ENCODE measurements at places on chromosomes 3 and 15.
A peak's percentile ranks its signal among the peaks of the same experiment; 100 is the strongest.

DNA sequence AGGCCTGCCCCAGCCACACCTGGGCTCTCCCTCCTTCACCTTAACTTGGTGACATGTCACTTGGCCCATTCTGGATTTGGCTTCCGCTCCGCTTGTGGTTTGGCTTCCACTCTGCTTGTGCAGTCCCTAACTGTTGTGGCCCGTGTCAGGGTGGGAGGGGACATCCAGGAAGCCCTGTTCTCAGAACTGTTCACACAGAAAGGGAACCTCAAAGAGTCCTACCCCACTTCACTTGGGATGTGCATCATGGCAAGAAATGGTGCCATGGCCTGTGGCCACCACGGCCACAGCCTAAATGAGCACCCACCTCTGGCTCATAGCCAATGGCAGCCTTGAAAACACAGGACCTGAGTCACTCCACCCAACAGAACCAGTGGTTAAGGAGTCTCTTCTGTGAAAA, 63.4 kb downstream of the CYP19A1 start:
- peak; percentile 62 for DNase-seq

GRCh38 chr15:82051664-82052063, 5.8 kb upstream of the MEX3B start:
- DNase-seq, result no peak

DNA sequence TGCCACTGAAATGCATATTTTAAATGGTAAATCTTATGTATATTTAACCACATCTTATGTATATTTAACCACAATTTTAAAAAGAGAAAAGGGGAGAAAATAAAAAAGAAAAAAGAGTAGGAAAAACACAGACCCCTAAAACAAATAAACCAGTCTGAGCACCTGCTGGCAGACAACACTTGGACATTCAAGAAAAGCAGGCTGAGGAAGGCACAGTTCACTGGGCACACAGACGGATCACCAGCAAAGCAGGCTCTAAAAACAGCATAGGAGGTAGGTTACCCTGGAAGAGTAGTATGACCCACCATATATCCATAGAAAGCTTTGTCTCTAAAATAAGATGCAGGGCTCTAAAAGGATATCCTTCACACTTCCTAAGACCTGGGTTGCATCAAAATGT, 27.0 kb downstream of the AAGAB start:
- DNase-seq, result no peak

GRCh38 chr3:40580494-40581091, 55.8 kb downstream of the ZNF621 start:
- DNase-seq, result peak; percentile 60

DNA sequence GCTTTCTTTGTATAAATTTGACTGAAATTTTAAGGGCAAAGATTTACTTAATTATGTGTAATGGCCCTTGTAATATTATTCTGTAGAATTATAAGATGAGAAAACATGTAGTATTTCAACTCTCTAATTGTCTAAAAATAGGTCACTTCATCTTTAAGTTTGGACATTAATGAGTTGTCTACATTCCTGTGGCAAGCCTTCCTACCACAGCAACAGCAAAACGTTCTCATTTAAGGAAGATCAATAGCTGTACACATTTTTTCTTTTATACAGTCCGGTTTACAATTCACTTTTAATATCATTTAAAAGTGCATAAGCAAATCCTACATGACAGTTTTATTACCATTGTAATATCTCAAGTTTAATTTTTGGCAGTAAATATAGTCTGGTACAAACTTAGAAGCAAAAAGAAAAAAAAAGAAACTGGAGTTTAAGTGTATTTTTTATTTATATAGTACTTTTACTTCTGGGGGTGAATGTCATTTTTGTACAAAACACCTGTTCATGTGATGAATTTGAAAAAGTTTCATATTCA, 501.8 kb downstream of the ZPLD1 start:
- no peak for DNase-seq

DNA sequence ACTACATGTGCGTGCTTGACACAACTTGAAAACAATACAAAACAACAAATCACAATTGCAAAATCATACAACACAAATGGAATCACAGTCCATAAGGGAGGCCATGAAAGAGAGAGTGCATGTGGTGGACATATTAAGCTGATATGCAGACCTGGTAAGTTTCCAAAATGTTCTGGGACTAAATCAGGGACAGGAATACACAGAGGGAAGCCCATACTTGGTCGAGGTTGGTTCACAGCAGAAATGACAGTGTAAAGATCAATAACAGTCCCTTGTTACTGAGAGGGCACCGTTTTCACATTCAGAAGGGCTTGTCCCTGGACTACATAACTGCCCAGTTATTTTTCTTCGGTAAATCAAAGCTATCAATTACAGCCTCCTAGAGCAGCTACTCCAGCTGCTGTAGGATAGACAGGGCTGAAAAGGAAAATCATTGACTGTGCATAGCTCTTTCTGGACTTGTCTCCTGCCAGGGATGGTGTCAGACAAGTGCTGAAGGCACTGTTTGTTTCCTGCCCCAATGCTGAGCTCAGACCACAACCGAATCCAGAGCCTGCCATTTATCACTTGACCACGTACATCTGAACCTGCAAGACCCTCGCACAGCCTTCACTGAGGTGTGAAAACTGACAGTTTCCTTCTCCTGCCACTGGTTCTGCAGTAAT, 79.5 kb upstream of the KCNMB2 start:
- no peak for DNase-seq

DNA sequence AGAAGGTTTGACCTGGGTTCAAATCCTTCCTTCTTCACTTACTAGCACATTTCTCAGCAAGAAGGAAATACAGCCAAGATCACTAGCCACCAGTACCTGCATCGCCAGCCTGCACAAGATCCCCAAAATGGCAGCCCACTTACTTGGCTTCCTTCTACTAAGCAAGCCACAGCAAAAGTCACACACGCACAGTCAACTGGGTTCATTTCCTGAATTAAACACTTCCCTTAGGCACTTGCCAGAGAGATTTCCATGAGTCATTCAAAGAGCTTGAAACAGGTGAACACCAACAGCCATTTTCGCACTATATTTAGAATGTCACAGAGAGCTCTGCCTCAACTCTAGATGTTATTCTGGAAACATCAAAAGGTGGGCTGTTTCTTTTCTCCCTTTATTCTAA, 42.6 kb downstream of the MGLL start:
- DNase-seq, result no peak

GRCh38 chr15:66825731-66826130, 123.7 kb downstream of the SMAD6 start:
- no peak for DNase-seq

DNA sequence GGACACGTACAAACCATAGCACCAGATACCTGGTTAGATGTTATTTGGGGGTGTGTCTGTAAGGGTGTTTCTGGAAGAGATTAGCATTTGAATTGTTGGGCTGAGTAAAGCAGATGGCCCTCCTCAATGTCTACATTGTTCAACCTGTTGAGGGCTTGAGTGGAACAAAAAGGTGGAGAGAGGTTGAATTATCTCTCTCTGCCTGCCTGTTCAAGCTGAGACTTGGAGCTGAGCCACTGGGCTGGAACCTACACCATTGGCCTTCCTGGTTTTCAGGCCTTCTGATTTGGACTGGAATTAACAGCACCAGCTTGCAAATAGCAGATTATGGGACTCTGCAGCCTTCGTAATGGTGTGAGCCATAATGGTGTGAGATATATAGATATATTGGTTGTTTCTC, 71.3 kb upstream of the CORO2B start:
- no peak for DNase-seq

DNA sequence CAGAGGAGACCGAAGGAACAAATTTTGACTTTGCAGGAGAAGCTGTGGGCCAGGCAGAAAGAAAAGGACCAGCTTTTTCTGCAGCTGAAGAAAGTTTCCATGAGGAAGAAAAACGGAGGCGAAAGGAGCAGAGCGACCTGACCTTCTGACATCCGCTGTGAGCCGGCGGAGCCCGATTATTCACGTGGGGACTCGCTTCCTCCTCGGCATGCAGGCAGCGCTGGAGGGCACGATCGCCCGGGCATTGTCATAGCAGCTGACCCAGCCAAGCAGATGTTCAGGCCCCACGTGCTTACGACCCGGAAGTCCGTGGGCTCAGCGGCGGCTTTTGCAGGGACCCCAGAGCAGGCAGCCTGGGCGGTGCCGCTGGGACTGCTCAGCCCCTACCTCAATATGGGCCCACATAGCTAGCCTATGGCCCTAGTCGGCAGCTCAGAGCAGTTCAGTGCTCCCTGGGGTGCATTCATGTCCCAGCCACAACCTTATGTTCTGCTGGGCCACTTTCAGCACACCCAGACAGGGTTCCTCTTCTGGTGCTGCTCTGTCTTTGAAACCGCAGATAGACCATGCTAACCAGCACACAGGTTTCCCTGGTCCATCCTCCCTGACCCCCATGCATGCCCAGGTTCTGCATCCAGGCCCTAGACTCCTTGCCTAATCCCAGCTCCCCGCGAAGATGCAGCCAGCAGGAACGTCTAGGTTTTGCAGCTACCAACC, 10.5 kb upstream of the EIF4A2 start:
- no peak for DNase-seq

DNA sequence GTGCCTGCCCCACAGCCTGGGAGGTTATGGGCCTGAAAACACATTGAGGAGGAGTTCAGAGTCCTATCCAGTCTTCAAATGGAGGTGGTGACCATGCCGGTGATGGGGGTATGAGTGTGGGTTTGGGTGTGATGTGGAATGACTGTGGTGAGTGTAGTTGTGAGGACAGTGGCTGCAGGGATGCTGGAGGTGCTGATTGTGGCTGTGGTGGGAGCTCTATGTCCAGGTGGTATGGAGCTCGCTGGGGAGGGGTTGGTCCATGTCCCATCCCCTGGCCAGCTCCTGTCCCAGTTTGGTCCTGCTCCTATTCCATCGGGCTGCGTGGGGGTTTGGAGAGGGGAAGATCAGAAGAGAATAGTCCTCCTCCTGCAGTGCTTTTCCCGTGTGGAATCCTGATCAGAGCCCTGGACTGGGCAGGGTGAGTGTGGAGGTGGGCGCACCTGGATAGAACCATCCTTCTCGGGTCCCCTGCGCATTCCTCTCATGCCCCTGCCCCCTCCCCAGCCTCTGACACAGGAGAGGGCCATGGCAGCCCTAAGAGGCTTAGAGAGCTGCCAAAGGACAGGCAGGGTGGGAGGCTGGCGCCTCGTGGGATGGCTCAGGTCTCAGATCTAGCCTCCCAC, 23.0 kb upstream of the GOLGA6C start:
- no peak for DNase-seq

GRCh38 chr3:196541684-196542445, 26.5 kb downstream of the WDR53 start:
- no peak for DNase-seq

GRCh38 chr3:126965526-126966080, 17.3 kb upstream of the PLXNA1 start:
- DNase-seq, result no peak

DNA sequence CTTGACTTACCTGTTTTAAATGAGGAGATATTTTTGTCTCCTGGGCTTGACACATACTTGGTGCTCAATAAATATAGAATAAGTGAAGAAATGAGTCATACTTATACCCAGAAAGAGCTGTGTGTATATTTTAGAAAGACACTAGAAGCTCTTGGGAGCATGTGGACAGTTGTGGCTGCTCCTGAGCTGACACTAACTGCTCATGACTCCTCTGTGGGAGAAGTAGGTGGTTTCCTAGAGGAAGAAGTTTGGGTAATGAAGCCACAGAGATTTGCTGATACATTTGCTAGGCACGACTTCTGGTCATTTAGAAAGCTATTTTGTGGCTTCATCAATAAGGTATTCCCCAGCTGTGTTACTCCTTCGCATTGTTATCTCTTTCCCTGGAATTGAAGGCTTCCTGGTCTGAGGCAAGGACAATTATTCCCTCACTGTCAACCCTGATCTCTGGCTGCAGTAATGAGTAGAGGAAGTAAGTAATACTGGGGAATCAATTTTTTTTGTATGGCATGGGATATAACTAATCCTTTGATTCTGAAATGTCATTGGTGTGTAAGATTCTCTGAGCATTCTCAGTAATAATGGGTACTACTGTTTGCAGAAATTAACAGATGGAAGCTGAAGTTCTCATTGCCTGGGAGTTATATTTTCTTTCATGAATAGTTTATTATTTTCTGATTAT, 79.6 kb upstream of the DCBLD2 start:
- DNase-seq, result no peak

GRCh38 chr15:86620157-86620556, 540.5 kb downstream of the AGBL1 start:
- no peak for DNase-seq

GRCh38 chr3:197592361-197593045, 36.7 kb upstream of the BDH1 start:
- DNase-seq, result no peak

DNA sequence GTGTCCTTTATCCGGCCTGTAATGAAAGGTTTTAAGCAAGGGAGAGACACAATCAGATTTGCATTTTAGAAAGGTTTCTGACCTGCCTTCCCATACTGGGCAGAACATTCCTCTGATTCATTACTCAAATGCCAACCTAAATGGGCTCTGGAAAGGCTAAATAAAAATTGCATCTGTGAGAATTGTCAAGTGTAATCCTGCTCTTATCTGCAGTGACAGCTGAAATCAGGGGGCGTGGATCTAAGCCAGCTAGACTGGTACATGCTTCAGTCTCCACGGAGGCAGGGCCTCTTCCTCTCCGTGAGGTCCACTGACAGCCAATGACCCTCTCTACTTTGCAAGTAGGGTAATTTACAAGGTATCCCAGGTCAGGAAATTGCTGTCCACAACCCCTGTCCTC, 32.5 kb upstream of the MINAR1 start:
- DNase-seq, result no peak

- no peak for DNase-seq
Measured at GRCh38 chr3:74614107-74614967, at the start of gene CNTN3. TSS of gene CNTN3 (minus strand) at chr3:74614659. CDS start at chr3:74521112, 93,547 bp downstream.

GRCh38 chr3:153144779-153145178, 17.2 kb upstream of the RAP2B start:
- no peak for DNase-seq

DNA sequence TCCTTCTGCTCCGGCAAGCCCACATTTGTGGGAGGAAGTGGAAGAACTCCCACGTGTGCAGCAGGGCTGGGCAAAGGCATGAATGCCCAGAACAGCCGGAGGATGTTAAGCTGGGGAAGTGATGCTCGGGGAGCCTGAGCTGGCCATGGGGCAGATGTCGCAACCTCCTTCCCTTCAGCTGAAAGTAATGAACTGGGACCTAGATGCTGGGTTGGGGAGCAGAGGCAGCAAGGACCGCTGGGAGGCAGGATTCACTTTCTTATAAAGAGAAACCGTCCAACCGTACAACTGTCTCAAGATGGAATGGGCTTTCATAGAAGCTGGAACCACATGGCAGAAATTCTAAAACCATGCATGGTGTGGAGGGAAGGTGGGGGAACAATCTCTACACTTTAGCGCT, 290.9 kb downstream of the OCA2 start:
- no peak for DNase-seq
